ENCODE measurements at places on chromosomes 1 and 21.

DNA sequence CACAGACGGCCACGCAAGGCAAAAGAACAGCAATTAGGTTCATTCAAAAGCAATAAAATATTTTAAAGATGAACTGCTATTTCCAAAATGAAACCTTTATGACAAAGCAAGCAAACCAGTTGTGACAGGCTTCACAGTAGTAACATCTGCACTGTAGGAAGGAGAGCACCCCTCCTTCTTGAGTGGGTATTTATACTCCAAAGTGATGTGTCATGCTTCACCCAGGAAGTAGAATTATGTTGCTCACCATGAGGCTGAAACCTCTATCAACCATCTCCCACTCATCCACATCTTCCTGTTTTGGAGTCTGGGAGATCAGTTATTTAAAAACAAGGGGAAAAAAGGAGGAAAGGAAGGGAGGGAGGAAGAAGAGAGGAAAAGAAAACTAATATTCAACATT, 885 bp downstream of the OR2T10 start:
- DNase-seq = peak; percentile 21

- no peak for DNase-seq
Measured at GRCh38 chr1:9597361-9598315, 8.9 kb downstream of the TMEM201 start.

DNA sequence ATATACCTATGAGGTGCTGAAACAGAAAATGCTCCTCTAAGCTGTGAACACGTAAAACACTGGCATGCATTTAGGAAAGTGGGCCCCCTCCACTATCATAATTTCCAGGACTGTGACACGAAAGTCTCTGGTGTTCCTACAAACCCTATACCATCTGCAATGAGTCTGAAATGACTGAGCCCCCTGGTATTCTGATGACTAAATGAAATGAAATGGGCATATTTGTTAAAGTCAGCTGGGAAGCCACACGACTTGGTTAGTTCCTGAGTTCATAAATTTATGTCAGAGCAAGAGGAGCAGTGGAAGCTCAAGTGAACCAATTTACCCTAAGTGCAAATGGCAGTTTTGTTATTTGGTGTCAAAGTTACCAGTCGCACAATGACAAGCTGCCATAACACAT, 182.3 kb downstream of the KCTD3 start:
- peak; percentile 54 for DNase-seq

DNA sequence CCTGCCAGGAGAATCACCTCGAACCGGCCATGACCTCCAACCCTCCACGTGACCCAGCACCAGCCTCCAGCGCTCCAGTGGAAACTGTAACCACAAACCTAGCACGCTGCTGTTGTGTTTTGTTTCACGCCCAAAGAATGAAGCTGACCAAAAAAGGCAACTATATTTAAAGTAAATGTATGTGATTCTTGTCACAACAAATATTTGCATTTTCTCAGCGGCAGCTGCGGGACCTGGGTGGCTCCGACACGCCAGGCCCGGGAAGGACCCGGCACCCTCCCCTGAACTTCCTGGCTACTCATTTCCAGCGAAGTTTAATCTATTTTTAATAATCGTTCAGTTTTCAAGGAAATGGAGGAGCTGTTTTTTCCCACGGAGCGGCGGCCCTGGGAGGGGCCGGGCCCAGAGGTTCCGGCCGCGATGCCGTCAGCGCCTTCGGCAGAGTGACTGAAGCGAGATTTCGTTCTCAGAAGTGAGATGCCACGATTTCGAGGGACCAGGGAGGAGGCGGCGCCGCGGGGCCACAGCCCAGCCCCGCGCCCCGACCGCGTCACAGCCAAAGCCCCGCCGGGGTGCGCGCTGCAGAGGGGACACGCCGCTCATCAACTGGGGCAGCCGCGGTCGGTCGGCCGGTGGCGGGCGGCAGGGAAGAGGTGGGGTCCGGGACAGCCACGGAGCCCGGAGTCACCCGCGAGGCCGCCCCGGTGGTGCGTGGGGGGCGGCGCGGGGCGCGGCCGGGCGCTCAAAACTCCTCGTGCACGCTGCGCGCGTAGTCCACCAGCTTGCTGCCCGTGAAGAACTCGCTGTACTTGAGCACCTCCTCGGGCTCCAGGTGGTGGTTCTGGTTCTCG, 3.0 kb upstream of the TNFRSF4 start:
- DNase-seq = no peak

- DNase-seq = peak; percentile 51
Measured at GRCh38 chr1:86507935-86508582, 38.8 kb upstream of the CLCA4 start.

DNA sequence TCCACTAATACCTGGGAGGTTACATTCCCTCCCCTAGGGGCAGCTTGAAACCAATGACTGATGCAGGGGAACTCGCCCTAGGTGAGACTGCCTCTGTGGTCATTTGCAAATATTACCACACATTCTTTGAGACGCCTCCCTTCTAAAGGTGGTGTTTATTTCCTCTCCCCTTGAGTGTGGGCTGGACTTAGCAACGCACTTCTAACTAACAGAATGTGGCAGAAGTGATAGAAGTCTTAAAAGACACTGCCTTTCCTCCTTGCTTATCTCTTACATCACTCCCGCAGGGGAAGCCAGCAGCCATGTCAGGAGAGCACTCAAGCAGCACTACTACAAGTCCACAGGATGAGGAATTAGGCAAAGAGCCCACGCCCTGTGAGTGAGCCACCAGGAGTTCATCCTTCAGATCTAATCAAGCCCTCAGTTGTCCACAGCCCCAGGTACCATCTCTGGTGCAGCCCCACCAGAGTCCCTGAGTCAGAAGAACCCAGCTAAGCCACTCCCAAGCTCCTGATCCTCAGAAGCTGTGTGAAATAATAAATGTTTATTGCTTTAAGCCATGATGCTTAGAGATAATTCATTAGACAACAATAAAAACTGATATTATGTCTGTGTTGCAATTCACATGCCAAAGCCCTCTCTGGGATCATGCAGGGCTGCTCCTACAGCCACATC, 14.8 kb upstream of the MATN1 start:
- DNase-seq = no peak

DNA sequence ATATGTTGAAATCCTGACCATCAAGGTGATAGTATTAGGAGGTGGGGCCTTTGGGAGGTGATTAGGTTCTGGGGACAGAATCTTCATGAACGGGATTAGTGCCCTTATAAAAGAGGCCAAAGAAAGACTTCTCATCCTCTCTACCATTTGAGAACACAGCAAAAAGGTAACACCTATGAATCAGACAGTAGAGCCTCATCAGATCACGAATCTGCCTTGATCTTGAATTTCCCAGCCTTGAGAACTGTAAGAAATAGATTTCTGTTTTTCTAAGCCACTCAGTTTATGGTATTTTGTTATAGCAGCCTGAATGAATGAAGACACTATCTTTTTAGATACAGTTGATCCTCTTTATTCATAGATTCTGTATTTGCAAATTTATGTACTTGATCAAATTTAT, 206.9 kb upstream of the EDN2 start:
- no peak for DNase-seq
